Activated naive CD4-positive, alpha-beta T cell treated with anti-CD3 and anti-CD28 coated beads for 36 hours (primary cell): ENCODE measurements at places on chromosomes 12 and 14. TPM values are rescaled to one million over a fixed set of nuclear protein-coding genes. Genes with fewer than 3 reads are reported as not detected.

DNA sequence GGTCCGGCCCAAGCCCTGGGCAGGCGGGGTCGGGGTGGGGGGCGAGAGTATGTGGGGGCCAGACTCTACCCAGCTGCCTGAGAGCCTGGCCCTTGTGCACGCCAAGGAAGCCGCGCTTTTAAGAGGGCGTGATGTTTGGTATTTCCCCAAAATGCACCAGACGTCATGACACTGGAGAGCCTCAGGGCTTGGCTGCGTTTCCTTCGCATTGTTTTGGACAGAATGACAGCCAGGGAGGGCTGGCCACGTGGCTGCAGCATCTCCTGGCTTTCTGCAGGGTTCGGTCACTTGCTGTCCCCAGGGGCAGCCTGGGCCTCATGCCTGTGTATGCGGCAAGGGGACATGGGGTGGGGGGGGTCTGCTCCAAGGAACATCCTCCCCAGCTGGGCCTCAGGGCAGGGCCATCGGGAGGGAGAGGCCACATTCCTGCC is 16.1 kb upstream of the NUDT14 start:
- DNase-seq = peak; percentile 54

- DNase-seq = no peak
Measured at GRCh38 chr12:7303230-7303629, 642 bp upstream of the ACSM4 start.

DNA sequence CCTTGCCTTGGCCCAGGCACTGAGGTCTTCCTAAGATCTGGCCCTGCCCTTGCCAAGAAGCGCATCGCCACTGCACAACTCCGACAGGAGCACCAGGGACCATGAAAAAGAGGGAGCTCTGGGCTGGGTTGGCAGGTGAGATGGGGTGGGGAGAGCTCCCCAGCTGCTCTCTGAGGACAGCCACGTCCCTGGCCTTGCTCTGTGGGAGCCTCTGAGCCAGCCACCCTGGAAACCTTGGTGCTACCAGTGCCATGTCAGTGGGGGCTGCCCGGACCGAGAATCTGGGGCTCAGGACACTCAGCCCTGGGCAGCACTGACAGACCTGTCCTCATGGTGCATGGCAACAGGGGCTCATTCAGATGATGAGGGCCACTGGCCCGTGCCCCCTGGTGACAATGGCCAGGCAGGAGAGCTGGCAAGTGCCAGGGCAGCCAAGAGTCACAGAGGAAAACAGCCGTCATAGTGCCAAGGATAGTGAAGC is 134.8 kb downstream of the ZFP36L1 start:
- DNase-seq = no peak

DNA sequence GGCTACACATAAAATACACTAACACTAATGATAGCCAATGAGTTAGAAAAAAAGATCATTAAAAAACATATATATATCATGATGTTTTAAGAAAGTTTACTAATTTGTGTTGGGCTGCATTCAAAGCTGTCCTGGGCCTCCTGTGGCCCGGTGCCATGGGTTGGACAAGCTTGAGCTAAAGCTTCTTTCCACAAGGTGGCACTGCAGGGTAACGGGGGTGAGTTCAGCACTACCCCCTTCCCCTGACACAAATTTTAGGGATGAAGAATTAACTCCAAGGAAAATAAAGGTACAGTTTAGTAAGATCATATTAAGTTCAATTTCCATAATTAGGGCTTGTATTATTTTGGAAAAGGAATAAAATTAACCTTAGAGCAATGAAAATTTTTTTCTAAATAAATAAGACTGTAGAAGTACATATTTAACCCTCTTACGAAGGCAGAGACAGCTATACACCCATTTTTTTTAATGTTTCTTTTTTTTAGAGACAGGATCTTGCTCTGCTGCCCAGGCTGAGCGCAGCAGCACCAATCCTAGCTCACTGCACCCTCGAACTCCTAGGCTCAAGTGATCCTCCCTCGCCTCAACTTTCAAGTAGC is 38.9 kb downstream of the PPP1R13B start:
- DNase-seq = peak; percentile 80

DNA sequence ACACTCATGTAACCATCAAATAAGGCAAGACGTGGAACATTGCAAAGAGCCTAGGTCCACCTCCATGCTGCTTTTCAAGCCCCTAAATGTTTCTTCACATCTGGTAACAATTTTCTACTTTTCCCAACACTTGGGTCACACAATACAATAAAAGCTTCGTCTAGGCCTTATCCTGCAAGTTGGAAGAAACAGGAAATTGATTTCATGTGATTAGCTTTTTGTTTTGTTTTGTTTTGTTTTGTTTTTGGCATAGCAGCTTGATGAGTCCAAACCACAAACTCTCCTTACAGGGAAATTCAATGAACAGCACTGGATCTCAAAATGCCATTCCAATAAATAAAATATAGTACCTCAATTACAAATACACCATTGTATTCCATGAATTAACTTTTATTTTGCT is 19.3 kb downstream of the TAS2R50 start:
- no peak for DNase-seq

DNA sequence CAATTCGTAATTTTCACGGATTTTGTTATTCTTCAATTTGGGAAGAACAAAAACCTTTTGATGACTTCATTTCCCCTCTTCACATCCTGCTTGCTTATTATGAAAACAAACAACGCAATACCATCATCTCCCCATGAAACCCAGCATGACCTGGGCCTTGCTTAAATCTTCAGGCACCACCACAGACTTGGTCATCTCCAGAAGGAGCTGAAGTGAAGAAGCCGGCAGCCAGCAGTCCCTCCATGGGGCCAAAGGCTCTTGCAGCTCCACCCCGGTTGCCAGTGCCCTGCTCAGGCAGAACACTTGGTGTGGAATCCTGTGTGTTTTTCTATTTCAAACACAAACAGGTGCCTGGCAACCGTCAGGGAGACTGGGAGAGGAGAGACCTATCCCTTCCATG is 982.9 kb upstream of the TMEM132C start:
- no peak for DNase-seq

- DNase-seq = no peak
Measured at GRCh38 chr12:19533567-19533966, 94.3 kb downstream of the AEBP2 start.

DNA sequence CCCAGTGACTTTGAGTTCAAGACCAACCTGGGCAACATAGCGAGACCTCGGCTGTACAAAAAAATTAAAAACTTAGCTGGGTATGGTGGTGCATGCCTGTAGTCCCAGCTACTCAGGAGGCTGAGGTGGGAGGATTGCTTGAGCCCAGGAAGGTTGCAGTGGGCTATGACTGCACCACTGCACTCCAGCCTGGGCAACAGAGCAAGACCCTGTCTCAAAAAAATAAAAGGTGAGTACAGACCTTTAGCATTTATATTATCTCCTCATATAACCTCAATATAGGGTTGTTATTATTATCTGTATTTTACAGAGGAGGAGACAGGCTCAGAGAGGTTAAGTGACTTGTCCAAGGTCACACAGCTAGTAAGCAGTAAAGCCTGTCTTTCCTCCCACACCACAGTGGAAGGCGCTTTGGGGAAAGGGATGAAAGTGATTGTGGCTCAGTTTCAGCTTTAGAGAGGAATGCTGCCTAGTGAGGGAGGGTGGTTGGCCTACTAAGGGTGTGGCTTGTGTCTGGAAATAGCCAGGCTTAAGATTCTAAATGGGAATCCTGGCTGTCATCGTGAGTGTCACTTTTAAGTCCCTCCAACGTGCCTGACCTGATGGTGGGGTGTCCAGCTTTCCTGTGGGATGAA is 7.2 kb downstream of the TPCN1 start:
- DNase-seq = no peak

- no peak for DNase-seq
Measured at GRCh38 chr14:89792489-89793366, 161.8 kb downstream of the EFCAB11 start.

DNA sequence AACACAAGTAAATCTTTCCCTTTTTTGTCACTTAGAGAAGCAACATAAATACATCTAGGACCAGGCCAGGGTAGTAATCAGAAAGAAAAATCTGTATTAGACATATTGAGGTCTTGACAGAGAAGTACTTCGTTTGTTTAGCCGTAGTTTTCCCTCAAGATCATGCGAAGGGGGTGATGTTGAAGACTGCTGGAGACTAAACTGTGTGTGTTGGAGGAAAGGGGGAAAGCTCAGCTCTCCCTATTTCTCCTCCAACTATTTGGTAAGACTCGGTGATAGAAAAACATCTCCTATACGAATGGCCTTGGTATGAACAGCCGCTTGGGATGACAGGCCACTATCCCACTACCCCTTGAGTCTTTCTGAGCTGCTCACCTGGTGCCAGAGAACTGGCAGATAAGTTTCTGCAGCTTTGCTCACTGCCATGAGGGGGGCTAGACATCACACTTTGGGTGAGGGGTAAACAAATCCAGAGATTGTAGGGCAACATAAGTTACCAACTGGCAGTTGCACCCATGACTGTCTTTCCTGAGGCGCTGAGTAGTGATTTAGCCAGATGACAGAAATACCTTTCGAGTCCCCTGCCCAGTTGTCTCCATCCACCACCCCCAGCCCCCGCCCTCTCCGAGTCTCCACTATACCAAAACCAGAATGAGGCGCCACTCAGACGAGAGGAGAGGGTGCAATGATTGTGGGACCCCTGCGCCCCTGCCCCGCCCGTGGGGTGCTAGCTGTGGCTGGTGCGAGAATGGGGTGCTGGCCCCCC is 685 bp downstream of the VAMP1 start:
- DNase-seq = no peak

DNA sequence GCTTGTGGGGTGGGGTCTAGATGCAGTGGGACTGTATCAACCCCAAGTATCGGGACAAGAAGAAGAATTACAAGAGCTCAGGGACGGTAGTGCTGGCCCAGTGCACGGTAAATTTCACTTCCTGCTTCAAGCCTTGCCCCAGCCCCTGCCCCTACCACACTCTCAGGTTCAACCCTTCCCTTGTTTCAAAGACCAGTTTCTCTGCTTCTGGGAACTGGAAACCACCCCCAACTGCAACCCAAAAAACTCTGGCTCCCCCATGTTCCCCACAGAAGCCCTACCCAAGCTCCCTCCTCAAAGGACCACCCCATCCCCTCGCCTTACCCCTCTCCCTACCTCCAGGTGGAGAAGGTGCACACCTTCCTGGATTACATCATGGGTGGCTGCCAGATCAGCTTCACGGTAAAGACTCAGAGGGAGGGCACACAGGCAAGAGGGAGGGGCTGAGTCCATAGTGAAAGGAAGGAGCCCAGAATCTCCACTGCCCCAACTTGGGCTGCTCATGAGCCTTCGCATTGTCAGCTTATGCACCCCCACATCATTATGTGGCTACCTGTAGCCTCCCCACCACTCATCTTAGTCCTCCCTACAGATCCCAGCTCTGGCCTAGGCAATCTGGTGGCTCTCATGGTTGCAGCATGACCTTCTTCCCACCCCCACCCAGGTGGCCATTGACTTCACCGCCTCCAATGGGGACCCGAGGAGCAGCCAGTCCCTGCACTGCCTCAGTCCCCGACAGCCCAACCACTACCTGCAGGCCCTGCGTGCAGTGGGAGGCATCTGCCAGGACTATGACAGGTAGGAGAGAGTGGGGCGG is 4.3 kb downstream of the CPNE6 start:
- DNase-seq = no peak

- no peak for DNase-seq
Measured at GRCh38 chr12:126232711-126233110, 1167.5 kb downstream of the AACS start.

DNA sequence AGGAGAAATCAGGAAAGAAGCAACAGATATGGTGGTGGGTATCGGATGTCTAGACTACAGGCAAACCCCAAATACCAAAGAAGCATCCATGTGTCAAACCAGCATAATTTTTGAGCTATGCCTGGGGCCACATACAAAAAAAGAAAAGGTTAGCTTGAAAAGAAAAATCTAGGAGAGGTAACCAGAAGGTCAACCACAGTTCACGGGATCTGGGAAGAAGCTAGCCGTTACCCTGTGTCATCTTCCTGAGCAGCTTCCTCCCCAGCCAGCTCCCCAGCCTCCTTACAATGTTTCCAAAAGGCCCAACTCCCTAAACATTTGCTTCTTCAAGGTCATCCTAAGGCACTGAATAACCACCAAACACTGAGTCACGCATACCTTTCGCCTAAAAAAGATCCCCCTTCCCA is 3.1 kb downstream of the SINHCAF start:
- DNase-seq = no peak

GRCh38 chr12:115716551-115716950 is 560.9 kb downstream of the MED13L start:
- no peak for DNase-seq

DNA sequence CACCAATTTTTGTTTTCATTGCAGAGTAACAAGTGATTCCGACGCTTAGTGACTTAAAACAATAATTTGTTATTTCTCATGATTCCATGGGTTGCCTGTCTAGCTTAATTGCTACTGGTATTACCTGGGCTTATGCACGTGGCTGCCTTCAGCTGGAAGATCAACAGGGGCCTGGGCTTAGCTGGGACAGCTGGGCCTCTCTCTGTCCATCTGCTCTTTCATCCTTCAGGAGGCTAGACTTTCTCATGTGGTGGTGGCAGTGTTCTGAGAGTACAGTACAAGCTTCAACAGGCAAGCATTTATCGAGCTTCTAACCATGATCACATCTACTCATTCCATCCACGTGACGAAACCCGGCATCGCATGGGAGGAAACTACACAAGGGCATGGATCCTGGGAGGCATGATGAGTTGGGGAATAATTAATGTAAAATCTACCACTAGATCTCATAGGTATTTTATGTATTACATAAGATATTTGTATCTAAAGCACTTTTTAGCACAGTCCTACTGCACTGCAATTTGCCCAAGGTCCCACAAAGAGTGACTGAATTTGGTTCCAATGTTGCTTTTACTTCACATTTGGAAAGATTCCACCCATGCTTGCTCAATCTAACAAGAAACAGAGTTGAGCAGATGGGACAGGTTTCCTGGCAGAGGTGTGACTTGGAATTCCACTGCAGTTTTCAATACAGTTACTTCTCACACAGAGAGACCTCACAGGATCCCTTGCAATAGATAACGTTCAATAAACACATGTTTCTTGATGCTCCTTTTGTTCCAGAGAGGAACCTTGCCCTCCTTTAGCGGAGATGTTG is 153.1 kb upstream of the FRMD6 start:
- DNase-seq = no peak

GRCh38 chr12:30417697-30418231 is 277.9 kb downstream of the IPO8 start:
- no peak for DNase-seq

GRCh38 chr12:97358361-97358760 is 104.2 kb upstream of the RMST start:
- DNase-seq = no peak

DNA sequence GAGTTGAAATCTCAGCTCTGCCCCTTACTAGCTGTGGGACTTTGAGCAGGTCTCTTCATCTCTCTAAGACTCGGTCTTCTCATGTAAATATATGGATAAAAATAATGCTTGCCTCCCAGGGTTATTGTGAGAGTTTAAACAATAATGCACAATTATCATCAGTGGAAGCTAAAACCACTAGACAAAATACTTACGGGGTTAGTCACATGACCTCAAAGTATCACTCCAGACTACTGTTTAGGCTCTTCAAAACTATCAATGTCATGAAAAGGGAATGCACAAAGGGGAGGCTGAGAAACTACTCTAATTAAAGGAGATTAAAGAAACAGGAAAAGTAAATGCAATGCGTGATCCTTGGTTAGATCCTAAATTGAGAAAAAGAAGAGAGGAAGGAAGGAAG is 24.5 kb upstream of the TSPAN11 start:
- no peak for DNase-seq

The IFNG gene
- total RNA-seq = 48.8 TPM

The XPOT gene
- total RNA-seq = 236 TPM

The KRT78 gene
- not detected for total RNA-seq

The CCDC196 gene
- total RNA-seq = not detected

The TMEM19 gene
- 11.1 TPM for total RNA-seq

The CISTR gene
- total RNA-seq = not detected

The PHLDA1 gene
- total RNA-seq = 2.7 TPM

The DDHD1 gene
- 20.4 TPM for total RNA-seq

The ATXN2 gene
- 30.6 TPM for total RNA-seq

The RNASE1 gene
- total RNA-seq = not detected
